ENCODE measurements at places on chromosomes 6 and 20.

DNA sequence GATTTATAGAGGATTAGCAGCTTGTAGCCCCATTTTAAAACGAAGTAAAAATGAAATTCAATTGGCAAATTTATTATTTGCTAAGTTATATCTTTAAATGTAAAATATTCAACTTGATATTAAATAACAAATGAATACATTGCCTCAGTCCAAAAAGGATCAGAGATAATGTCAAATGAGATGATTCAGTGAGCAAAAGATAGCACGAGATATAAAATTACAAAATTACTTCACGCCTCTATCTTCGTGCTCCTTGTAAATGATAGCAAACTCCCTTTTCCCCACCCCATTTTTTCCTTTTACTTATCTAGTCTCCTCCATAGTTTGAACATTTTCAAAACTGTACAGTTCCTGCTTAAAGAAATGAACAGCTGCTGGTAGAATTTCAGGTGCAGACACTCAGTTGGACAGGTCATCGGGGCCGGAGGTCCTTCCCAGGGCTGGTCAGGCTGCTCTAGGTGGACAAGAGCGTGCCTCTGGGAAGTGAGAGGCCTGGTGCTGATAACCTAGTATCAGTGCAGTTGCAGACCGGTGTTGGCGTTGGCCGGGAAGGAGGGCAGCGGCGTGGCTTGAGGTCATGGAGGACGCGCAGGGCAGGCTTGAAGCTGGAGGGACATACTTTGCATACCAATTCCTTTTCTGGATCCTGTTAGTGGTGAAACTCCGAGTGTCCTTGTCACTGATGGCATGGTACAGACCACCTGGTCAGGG lies 83.9 kb downstream of the CDC5L start:
- no peak for DNase-seq

DNA sequence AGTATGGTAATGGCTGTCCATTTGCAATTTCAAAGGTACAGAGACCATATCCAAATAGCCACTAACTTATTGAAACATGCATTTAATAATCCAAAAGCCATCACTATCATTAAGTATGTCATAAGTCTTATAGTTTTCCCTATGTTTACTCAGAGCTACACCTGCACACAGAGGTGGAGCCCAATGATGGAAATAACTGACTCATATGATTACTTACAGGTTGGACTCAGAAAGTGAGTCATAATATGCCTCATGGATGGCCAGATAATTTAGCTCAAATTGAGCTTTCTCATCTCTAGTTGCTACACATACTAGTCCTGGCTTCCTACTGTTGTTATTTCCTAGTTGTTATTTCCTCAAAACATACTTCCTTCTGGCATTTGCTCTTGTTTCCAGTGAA lies 104.4 kb upstream of the KHDRBS2 start:
- no peak for DNase-seq

DNA sequence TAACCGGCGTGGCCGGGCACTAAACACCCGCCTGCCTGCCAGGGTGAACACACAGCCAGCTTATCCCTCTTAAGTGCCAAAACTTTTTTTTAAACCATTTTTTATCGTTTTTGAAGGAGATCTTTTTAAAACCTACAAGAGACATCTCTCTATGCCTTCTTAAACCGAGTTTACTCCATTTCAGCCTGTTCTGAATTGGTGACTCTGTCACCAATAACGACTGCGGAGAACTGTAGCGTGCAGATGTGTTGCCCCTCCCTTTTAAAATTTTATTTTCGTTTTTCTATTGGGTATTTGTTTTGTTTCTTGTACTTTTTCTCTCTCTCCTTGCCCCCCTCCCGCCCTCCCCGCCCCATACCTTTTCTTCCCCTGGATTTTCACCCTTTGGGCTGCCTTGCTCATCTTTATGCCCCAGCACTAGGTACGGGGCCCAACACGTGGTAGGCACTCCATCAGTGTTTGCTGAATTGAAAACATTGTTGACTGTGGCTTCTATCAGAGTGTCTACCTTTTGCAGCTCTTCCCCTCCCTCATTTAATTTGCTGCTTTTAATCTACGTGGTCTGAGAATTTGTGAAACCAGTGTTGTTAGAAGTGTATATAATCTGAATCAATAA lies 1.5 kb downstream of the ZCCHC3 start:
- no peak for DNase-seq

DNA sequence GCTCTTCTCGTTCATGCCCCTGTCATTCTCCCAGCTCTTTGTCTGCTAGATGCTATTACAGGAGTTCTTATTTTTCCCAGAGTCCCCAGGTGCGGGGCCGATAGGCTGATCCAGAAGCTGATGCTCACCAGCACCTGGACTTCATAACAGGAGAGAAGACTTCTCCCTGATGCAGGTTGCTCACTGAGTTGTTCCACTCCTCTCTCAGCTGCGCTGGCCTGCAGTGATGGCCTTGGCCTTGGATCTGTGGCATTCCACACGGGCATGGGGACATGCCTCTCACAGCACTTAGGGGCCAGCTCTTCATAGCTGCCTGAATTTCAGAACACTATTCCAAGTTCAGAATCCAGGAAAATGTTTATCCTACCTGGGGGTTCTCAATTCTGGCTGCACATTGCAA lies 7.1 kb upstream of the TXNDC5 start:
- no peak for DNase-seq

- DNase-seq = no peak
These were observed 23.4 kb downstream of the ATRN start for GRCh38 chr20:3494218-3494617.

DNA sequence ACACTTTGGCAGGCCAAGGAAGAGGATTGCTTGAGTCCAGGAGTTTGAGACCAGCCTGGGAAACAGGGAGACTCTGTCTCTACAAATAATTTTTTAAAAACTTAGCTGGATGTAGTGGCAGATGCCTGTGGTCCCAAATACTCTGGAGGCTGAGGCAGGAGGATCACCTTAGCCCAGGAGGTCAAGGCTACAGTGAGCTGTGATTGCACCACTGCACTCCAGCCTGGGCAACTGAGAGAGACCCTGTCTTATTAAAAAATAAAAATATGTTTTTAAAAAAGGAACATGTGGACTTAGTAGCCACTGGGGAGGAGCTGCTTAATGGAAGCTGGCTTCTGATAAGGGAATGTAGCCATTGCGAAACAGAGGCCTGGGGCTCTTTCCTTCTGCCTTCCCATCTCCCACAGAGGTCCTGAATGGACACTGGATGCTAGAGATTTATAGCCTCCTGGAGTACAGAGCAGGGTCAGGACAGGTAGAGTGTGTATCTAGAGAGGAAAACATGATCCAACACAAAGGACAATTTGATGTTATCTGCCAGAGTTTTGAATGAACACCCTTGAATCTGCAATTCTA lies 21.7 kb upstream of the GMNN start:
- no peak for DNase-seq

GRCh38 chr6:51654647-51655046 lies 432.8 kb downstream of the PKHD1 start:
- DNase-seq = no peak

- DNase-seq = no peak
These were observed 121.0 kb upstream of the RNF24 start for GRCh38 chr20:4136078-4136966.

DNA sequence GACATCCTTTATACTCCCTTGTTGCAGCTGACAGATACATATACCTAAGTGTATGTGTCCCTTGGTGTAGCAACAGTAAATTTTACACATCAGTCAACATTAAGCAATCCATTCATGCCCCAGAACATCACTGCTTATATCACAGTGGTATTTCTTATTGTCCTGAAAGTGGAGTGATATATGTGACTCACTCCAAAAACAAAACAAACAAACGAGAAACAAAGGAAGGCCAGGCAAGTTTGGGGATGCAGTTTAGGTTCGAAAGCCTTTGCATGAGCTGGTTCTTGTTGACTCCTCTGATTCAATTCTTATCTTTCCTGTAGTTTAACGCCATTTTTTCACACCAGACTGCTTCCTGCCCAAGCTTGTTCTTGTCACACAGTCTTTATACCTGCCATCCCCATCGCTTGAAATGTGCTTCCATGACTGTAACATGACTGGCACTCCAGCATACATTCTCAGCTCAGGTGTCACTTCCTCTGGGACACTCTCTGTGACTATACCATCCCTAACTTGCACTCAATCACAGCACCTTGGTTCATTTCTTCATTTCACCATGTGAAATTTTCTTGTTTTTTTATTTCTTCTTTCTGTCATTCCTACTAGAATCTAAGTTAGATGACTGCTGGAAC lies 125.0 kb upstream of the TSHZ2 start:
- no peak for DNase-seq

DNA sequence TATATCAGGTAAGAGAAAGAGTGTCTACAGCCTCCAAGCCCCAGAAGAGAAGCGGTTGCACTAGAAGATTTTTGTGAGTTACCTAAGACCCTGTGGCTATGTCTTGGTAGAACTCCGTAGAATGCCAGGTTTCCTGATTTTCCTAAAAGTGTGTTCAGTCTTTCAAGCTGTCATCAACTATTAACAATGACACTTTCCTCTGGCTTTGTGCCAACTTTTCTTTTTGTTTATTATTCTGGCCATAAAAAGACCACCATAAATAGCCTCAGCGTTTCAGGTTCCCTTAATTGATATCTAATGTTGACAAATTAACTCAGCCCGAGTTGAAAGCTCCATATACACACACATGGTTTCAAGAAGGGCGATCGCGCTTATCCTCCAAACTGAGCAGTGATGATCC lies 1.2 kb downstream of the PAK5 start:
- DNase-seq = no peak

GRCh38 chr20:54255157-54255556 lies 47.3 kb downstream of the PFDN4 start:
- no peak for DNase-seq

GRCh38 chr6:124870611-124871459 lies 91.4 kb upstream of the RNF217 start:
- peak; percentile 15 for DNase-seq

DNA sequence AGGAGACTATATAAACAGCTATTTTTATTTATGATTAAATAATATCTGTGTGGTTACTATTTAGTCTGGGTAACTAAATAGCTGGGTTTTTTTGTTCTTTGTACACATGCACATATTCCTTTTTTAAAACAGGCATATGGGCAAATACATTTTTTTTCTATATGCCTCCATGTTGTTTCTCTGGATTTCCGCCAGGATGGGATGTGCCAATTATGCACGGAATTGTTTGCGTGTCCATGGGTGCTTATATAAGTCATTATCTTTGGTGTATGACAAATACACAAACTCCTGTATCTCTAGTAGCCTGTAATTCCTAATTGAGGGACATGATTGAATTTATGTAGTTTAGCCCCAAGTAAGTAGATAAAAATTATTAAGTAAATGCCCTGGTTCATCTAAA lies 226.9 kb downstream of the BCKDHB start:
- DNase-seq = no peak

DNA sequence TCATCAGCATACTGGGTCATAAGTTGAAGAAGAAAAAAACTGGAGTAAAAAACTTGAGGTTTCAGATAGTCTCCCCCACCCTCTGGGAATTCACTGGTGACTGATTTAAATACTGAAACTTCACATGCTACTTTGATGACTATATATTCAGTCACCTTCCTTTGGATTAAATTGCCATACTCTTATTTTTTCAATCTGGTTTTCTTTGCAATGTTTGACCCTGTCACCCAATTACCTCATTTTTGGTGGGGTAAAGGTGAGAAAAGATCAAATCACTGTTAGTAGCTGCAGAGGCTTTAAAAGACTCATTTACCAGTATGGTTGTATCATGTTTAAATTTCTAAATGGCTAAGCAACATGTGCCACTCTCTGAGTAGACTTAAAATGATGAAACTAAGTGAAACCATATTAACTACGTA lies 862.7 kb upstream of the FLRT3 start:
- DNase-seq = no peak

GRCh38 chr6:106318061-106318460 lies 7.5 kb downstream of the ATG5 start:
- no peak for DNase-seq

DNA sequence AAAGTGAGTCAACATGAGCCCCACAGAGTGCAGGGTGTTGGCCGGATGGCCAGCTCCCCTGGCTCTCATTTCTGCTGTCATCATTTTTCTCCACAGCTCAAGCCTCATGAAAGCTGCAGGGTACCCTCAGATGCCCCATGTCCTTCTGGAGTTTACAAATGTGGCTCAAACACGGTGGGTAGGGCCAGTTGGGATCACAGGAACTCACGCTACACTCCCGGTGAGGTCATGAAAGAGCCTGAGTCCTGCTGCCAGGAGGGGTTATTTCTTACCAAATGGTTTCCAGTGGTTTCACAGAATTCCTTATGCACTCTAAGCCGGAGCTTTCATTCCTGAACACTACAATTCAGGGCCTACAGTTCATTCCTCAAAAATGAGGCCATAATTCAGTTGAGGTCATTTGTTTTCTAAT lies 78.7 kb downstream of the TMEM170B start:
- no peak for DNase-seq

DNA sequence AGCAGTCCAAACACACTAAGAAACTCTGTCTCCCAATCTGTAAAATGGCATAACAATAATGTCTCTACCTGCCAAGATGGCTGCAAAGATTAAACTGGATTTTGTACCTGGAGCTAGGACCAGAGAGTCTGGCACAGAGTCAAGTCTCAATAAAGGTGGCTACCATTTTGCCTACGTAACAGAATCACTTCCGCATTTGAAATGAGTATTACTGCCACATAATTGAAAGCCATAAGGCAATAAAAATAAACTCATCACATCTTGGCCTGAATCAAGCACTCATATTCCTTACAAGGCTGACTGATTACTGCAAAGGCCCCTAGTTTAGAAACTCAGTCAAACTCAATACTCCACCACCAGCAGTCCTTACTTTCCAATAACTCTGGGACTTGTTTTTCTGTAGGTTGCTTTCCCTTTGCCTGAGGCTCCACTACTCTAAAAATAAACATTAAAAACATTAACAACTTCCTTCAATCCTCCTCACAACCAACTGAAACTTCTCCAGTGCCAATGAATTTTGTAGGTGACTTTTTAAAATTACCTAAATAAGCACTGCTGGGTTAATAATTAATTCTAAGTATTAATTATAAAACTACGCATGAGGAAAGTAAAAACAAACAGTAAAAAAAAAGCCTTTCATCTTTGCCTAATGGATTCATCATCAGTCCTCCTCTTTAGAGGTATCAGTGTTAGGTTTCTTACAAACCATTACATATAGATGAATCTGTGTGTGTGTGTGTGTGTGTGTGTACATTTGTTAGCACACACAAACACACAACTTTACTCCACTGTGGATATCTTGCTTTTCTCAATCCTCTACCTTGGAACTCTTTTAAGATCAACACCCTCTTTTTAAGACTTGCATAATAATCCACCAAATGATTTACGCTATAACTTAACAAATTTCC lies 3.7 kb downstream of the KIF16B start:
- DNase-seq = no peak

DNA sequence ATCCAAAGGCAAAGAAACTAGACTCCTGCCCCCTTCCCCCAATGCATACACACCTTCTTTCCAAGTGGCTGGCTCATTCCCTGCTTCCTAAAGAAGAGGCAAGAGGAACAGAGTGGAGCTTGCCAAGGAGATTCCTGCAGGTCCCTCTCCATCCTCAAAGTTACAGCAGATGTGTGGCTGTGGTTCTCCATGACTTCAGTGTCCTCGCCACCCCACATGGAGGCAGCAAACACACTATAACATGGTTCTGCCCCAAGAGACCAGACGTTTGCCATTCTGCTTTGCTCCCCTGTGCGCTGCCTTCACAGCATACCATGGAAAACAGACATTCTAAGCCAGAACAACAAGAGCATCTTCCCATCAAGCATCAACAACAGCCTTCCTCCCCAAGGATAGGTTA lies 84.4 kb downstream of the BACH2 start:
- DNase-seq = no peak
